ENCODE measurements at places on chromosomes 5 and 9. TPM values are rescaled to one million over a fixed set of nuclear protein-coding genes. Genes with fewer than 3 reads are reported as not detected.
A peak's percentile ranks its signal among the peaks of the same experiment; 100 is the strongest.

The ANKRD31 gene
- total RNA-seq: 0.41 TPM

The CDKN2B-AS1 gene
- total RNA-seq: not detected

The TMEM232 gene
- total RNA-seq: 11.3 TPM

The ROPN1L gene
- total RNA-seq: not detected

The AK8 gene
- 4.1 TPM for total RNA-seq

The SPEF2 gene
- total RNA-seq: 7.9 TPM

The CCDC171 gene
- total RNA-seq: 7.6 TPM

The SLC34A3 gene
- total RNA-seq: not detected

The SLIT3 gene
- 8.3 TPM for total RNA-seq

DNA sequence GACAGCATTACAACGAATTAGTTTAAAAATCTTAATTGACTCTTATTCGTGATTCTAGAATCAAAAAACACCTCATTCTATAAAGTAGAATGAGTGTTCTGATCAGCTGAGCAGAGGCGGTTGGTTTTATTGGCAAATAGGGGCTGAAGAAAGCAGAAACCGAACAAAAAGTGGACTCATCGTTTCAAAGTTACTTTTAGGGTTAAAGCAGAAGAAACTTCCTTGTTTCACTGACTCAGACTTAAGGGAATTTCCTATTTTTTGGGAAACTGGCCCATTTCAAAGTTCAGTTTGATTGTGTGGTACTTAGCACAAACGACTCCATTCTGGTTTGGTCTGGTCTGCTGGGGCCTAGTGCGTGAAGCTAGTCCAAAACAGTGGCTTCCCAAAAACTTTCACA, 862 bp upstream of the NDUFB6 start:
- H3K36me3 ChIP-seq: no peaks in the 10 kb centered on the region
- H3K27me3 ChIP-seq: no peaks in the 10 kb centered on the region
- H3K4me1 ChIP-seq: no peaks in the 10 kb centered on the region
- no peak overlapping the region for H3K27ac ChIP-seq
- no peak for DNase-seq

GRCh38 chr5:80387063-80387768, 20.6 kb upstream of the ZFYVE16 start:
- no peak for DNase-seq
- H3K4me1 ChIP-seq: no peaks in the 10 kb centered on the region
- H3K4me3 ChIP-seq: no peak overlapping the region
- no peak overlapping the region for H3K27ac ChIP-seq
- no peaks in the 10 kb centered on the region for H3K36me3 ChIP-seq
- H3K27me3 ChIP-seq: no peaks in the 10 kb centered on the region

DNA sequence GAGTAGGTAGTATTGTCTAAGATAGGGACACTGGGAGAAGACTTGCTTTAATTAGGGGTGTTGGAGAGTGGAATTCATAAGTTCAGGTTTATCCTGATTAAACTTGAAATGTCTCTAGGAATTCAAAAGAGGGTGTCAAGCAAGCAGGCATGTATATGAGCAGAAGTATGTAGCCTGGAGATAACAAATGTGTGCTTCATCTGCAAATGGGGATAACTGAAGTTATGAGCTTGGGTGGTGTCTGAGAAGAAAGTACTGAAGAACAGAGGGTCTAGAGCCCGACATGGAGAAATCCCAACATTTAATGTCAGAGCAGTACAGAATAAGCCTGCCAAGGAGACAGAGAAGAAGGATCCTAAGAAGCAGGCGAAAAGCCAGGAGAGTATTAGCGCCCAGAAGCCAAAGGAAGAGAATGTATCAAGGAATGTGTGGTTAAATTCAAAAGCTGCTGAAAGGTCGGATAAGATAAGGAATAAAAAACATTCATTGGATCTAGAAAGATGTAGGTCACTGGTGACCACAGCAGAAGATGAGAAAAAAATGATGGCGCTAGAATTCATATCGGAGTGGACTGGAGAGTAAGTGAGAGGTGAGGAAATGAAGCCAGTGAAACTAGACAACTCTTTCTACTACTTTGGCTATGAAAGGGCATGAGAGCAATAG, 401.5 kb upstream of the PIK3R1 start:
- H3K27me3 ChIP-seq: no peaks in the 10 kb centered on the region
- no peak for DNase-seq
- no peaks in the 10 kb centered on the region for H3K36me3 ChIP-seq
- H3K4me1 ChIP-seq: peaks cover 9% of the 10 kb centered on the region
- H3K27ac ChIP-seq: no peak overlapping the region

DNA sequence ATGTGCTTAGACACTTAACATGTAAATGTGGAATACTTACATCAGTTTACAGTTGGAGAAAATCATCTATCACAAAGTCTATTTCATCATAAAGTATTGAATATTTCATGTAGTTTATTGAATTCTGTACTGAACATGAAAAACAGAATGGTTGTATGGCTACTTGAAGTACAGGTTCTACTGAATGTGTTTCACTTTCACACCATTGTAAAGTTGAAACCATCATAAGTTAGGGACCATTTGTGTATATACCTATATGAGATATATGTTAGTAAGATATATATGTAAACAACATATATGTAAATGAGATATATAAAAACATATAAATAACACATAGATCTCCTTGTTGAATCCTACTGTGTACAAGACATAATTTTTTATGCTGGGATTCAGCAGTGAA, 63.0 kb upstream of the TAF11L2 start:
- no peaks in the 10 kb centered on the region for H3K27me3 ChIP-seq
- no peak for DNase-seq
- H3K4me3 ChIP-seq: no peak overlapping the region
- no peak overlapping the region for H3K27ac ChIP-seq
- no peaks in the 10 kb centered on the region for H3K4me1 ChIP-seq

GRCh38 chr5:95959888-95960666, 1.6 kb downstream of the ELL2 start:
- peaks cover 3% of the 10 kb centered on the region for H3K4me1 ChIP-seq
- no peak for DNase-seq
- H3K27ac ChIP-seq: peak overlapping the region; percentile 97
- H3K36me3 ChIP-seq: no peaks in the 10 kb centered on the region
- no peaks in the 10 kb centered on the region for H3K27me3 ChIP-seq

DNA sequence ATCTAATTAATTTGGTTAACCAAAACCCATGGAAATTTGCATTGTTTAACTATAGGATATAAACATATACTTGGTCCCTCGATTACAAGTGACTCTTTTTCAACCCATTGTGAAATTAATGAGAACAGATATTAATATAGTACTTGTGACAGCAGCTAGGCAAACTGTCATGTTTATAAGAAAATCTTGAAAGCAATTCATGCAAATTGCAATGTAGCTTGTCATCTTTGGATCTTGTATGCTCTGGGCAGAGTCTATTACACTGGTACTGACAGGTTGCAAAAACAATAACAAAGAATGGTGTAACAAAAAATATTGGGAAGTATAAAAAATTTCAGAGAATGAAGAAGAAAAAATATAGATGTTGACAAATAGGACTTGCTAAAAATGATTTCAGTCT, 941.0 kb downstream of the DNAH5 start:
- H3K27me3 ChIP-seq: no peaks in the 10 kb centered on the region
- no peaks in the 10 kb centered on the region for H3K36me3 ChIP-seq
- DNase-seq: no peak
- no peak overlapping the region for H3K4me3 ChIP-seq
- H3K27ac ChIP-seq: no peak overlapping the region

DNA sequence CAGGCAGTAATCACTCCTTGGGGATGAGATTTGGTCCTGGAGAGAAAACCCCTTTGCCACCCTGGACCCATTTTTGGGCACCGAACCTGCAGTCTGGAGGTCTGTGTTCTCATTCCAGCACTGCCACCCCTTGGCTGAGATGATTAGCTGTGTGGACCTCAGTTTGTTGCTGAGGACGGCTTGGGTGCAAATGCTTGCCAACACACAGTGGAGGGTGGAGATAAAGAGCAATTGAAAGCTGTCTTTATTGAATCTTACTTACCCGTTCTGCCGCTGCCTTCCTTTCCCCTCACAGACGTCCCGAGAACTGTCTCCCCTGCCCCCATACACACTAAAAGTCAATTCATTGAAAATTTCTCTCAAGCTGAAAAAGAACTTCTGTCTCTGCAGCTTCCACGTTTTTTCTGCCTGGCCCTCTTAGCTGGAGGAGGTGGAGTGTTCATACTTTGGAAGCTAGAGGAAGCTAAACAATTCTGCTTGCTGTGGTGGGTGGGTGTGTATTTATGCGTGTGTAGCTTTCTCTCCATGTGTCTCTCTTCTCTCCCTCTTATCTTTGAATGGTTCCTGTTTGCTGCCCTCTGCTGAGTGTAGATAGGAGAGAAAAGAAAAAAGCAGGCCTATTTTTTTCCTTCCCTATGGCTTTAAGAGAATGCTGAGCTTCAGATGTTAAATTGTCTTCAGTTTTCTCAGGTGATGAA, 6.6 kb downstream of the GALNT10 start:
- DNase-seq: no peak
- H3K27ac ChIP-seq: no peak overlapping the region
- no peaks in the 10 kb centered on the region for H3K27me3 ChIP-seq
- no peaks in the 10 kb centered on the region for H3K36me3 ChIP-seq
- no peak overlapping the region for H3K4me3 ChIP-seq
- H3K4me1 ChIP-seq: no peaks in the 10 kb centered on the region

DNA sequence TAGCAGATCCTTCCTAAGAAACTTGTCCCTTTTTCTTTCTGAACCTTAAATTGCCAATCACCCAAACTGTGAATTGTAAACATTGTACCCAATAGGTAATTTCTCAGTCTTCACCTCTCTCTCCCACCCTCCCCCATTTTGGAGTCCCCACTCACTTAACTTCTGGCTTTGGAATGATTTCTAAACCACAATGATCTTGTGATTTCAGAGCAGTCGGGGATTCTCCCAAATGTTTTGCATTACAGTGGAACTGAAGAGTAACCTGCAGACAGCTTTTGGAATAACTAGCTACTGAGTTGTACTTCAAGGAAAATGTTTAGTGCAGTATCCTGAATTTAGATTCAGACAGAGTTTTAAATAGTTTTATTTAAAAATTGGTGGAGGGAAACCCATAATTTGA, 19.2 kb downstream of the SLC27A6 start:
- no peak for DNase-seq
- no peak overlapping the region for H3K27ac ChIP-seq
- H3K4me1 ChIP-seq: no peaks in the 10 kb centered on the region
- no peaks in the 10 kb centered on the region for H3K27me3 ChIP-seq
- no peak overlapping the region for H3K4me3 ChIP-seq

- no peak overlapping the region for H3K4me3 ChIP-seq
- no peak overlapping the region for H3K27ac ChIP-seq
- no peaks in the 10 kb centered on the region for H3K4me1 ChIP-seq
- H3K36me3 ChIP-seq: no peaks in the 10 kb centered on the region
- no peak for DNase-seq
- H3K27me3 ChIP-seq: no peaks in the 10 kb centered on the region
Measured at GRCh38 chr5:179260324-179261070, 84.8 kb downstream of the ADAMTS2 start.

- H3K4me1 ChIP-seq: no peaks in the 10 kb centered on the region
- DNase-seq: no peak
- H3K27me3 ChIP-seq: no peaks in the 10 kb centered on the region
- no peak overlapping the region for H3K27ac ChIP-seq
- no peaks in the 10 kb centered on the region for H3K36me3 ChIP-seq
Measured at GRCh38 chr9:70988551-70988950, 132.9 kb downstream of the TRPM3 start.

DNA sequence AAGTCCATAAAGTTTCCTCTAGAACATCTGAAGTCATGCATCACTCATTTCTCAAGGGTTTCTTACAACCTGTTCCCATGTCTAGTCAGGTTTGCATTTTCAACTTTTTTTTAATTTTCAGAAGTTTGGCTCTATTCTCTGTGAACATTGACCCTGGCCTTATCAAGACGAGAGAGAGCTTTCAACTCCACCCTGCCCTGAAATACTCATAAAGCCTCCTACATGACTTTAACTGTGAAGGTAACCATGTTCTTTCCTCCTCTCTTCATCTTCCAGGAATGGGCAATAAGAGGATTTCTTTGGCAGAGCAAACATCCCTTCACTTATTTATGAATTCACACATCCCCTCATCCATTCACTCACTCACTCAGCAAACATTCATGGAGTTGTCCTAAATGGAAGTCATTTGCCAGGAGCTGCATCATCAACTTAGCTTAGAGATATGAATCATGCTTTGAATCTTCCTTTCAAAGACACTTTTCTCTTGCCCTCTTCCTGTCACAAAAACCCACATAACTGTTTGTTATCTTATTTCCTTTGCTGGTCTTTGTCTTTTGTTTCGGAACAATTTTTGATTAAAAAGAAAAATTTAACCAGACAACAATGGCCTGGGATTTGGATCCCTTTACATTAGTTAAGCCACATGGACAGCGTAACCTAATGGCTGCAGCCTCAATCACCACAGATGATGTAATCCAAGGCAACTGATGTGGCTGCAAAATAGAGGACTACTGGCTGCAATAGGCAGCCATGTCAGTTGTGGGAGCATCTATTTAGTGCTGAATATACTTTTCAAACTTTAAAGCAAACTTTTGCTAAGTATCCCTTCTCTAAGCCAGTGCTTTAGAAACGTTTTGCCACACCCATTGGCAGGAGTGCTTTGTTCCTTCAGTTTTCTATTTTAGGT, 43.0 kb upstream of the GNAQ start:
- no peak overlapping the region for H3K4me3 ChIP-seq
- no peaks in the 10 kb centered on the region for H3K36me3 ChIP-seq
- H3K27ac ChIP-seq: no peak overlapping the region
- no peaks in the 10 kb centered on the region for H3K4me1 ChIP-seq

GRCh38 chr9:2459756-2460155, 161.8 kb upstream of the VLDLR start:
- DNase-seq: no peak
- H3K4me3 ChIP-seq: no peak overlapping the region
- no peak overlapping the region for H3K27ac ChIP-seq
- H3K4me1 ChIP-seq: no peaks in the 10 kb centered on the region
- no peaks in the 10 kb centered on the region for H3K27me3 ChIP-seq

DNA sequence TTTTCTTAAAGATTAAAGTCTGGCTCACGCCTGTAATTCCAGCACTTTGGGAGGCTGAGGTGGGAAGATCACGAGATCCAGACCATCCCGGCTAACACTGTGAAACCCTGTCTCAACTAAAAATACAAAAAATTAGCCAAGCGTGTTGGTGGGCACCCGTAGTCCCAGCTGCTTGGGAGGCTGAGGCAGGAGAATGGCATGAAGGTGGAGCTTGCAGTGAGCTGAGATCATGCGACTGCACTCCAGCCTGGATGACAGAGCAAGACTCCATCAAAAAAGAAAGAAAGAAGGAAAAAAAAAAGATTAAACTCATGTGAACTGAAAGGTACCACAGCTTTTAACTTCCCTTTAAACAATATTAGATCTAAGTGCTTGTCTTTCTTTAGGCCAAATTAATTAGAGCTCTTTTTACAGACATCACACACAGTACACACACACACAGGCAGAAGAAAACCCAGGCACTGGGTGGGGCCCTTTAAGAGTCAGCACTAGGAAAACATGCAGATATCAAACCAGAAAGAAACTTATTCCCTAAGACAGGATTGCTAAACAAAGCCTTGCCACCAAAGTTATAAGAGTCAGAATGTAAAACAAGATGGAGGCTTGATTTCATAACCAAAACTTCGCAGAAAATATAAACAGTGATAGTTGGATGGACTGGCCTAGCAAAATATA, 29.3 kb upstream of the UHRF2 start:
- H3K27ac ChIP-seq: no peak overlapping the region
- no peak overlapping the region for H3K4me3 ChIP-seq
- H3K4me1 ChIP-seq: no peaks in the 10 kb centered on the region
- no peak for DNase-seq
- no peaks in the 10 kb centered on the region for H3K27me3 ChIP-seq
